ENCODE measurements at places on chromosomes 16 and 17.

DNA sequence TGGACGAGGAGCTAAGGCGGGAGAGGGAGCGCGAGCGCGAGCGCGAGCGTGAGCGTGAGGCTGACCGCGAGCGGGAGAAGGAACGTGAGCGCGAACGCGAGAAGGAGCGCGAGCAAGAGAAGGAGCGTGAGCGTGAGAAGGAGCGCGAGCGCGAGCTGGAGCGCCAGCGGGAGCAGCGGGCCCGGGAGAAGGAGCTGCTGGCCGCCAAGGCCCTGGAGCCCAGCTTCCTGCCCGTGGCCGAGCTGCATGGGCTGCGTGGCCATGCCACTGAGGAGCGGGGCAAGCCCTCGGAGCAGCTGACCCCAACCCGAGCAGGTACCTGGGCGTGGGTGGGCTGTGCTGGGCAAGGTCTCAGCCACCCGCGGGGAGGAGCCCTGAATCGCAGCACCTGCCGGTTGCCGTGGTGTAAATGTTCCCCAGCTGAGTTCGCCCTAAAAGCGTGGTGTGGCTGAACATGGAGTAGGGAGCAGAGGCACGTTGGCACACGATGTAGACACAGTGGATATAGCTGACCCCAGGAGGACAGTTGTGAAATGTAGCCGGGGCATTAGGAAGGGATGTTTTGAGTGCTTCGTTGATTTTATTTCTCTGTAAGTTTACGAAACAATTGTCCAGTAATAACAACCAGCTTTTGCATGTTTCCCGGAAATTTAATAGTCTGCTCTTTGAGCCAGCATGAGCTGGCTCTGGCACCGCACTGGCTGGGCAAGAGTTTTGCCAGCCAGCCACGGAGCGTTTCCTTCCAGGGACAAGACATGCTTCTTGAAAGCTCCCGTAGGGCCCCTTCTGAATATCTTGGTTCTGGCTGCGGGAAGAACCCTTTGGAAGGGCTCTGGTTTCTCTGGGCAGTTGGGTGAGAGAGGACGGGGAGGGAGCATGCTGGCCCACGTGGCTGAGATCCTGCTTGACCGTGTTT lies 32.1 kb downstream of the GINS2 start:
- DNase-seq, result no peak

GRCh38 chr16:71242601-71243000 lies 12.1 kb upstream of the HYDIN start:
- no peak for DNase-seq

DNA sequence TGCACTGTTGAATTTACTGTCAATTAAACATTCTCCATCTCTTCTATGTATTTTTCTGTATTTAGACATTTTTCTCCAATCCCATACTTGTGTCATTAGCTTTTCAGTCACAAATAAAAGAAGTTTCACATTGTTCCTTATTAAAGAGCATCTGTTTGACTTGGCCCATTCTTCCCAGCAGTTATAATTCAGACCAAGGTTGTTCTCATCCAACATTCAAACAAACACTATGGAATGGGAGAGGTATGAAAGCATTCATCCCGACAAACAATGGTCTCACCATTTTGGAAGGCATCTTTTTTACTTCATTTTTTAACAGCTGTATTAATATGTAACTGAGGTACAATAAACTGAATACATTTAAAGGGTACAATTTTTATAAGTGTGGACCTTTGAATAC lies 208.8 kb upstream of the MAF start:
- no peak for DNase-seq

DNA sequence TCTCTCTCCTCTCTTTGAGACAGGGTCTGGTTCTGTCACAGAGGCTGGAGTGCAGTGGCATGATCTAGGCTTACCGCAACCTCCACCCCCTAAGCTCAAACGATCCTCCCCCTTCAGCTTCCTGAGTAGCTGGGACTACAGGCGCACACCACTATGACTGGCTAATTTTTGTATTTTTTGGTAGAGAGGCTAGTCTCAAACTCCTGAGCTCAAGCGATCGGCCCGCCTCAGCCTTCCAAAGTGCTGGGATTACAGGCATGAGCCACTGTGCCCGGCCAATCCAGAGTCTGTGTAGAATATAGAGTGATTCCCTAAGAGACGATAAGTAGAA lies 65.8 kb upstream of the RPH3AL start:
- DNase-seq, result no peak

DNA sequence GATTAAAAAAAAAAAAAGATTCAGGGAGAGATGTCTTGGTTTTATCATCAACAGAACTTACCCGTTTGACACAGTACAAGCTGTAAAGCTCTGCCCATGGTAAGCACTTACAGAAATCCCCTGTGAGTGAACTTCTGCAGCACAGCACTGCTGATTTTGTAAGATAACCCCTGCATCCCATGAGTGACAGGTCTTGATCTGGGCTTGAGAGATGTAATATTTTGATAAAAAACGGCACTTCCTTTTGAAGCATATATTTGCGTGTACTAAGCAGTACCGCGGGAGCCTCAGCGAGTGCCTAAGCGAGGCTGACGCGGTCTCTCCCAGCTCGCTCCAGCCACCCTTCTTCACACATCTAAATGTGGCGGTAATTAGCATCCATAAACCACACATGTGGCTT lies 50.5 kb downstream of the IKZF3 start:
- DNase-seq, result no peak

- DNase-seq, result no peak
These were observed 98.7 kb upstream of the CCL2 start for GRCh38 chr17:34156401-34156740.

DNA sequence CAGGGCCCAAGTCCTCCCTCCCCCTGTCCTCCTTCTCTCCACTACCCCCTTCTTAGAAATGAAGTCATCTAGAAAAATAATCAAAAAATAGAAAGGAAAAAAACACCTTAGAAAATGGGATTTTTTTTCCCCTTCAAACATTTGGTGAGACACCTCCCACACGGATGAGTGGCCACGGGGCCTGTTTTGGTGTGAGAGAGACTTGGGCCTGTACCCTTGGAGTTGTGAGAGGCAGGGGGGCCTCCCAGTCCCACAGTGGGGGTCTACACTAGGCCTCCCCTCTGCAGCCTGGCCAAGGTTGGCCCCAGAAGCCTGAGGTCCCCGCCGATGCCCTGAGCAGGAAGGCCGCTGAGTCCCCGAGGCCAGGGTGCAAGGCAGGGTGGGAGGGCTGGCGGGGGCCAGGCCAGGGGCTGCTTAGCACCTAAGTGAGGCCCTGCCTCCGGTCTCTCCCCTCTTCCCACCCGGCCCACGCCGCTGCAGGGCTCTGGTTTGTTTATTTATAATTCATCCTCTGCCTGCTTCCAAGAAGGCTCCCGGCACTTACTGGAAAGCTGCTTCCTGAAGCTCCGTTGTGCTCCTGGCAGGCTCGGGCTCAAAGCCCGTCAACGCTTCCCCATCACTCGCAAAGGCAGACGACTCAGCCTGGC lies 26.4 kb downstream of the NPTX1 start:
- DNase-seq, result no peak

DNA sequence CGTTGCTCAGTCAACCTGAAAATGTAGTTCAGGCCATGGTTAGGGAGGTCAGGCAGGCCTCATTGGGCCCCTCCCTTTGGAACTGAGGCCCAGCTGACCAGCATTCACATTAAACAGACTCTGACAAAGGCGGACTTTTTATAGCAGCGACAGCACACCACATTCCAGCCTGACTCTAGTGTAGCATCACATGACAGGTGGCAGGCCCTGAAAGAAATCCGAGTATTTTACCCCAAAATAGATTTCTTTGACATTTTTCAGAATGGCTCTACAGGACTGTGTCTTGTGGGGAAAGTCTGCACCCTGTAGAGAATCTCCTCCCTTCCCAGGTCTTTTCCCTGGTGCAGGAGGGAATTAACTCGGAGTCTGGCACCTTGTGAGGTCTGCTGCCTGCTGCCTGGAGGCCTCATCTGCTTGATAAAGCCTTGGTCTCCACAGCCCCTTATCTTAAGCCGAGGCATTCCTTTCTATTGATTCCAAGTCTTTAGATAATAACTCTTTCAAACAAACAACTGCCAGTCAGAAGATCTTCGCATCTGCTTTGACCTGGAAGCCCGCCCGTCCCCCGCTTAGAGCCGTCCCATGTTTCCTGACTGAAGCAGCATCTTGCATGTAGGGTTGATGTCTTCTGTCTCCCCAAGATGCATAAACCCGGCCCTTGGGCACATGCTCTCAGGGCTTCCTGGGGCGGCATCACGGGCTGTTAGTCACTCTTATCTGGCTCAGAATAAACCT lies 44.0 kb upstream of the CAPN15 start:
- DNase-seq, result no peak

DNA sequence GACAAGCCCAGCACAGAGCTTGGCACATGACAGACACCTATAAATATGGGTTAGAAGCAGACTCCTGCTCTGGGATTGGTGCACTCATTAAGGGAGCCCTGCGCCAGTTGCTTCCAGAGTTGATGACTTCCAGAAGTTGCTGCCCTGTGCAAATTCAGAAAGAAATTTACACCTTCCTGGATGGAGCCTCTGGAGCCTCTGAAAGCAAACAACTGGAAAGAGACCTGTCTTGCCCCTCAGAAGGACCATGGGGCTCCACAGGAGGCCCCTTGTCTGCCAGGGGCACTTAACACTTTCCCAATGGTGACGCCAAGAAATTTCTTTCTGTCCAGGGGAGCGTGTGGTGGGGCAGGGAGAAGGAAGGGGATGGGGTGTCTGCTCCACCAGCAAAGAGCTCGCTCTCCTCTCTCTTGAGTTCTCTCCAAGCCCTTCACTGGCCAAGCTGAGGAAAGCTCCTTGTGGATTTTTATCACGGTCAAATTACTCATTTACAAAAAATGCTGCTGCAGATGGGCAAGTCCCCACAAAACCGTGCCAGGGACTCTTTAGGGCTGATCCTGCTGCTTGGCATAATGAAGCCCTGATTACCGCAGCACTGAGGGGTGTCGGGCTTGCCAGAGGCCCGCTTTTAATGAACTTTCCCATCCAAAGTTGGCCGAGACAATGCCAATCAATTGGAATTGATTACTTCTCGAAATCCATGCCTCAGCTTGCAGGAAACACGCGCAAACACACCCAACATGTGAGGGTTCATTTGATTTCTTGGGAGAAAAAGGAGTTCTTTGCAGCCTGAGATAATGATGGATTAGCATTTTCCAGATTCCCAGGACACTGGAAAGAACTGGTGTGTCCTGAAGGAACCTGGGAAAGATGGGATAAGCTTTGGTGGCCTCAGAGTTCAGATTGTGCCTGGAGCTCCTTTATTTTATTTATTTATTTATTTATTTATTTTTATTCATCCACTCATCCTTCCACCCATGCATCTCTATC lies 583.6 kb upstream of the CDH5 start:
- DNase-seq, result no peak

GRCh38 chr16:24511792-24512191 lies 27.6 kb upstream of the RBBP6 start:
- DNase-seq, result no peak

DNA sequence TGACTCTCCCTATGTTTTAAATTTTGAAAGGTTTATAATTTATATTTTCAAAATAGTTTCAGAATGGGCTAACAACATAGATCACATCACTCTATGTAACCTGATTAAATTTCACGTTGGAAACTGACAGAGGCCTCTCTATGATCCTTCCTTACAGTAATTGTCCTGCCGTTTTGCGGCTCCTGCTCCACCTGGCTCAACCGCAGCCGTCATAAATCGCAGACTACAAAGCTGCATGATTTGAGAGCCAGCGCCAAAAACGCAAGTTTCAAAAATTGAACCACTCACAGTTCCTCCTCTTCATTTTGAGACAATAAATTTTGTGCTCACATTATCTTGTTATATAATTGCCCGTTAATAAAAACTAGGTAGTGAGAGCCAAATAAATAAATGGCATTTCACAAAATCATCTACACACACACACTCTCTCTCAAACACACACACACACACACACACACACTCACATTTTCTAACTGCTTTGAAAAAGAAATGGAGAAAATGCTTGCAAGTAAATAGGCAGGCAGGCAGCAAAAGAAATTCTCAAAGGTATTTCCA lies 263.1 kb upstream of the PSMD7 start:
- DNase-seq, result no peak

DNA sequence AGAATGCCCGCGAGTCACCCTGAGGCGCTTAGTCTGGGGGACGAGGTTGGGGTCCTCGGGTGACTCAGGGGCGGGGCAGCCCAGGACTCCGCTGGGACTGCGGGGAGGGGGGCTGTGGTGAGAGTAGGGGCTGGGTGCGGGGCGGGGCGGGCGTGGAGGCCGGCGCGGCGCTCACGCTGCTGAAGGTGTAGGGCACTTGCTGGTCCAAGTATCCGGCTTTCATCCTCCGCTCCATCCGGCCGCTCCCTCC lies 832 bp downstream of the ETV4 start:
- DNase-seq, result peak; percentile 91

- no peak for DNase-seq
These were observed 80.3 kb downstream of the ARHGAP23 start for GRCh38 chr17:38508570-38508950.

GRCh38 chr17:81719410-81720266 lies 7.6 kb downstream of the SLC25A10 start:
- DNase-seq, result no peak

DNA sequence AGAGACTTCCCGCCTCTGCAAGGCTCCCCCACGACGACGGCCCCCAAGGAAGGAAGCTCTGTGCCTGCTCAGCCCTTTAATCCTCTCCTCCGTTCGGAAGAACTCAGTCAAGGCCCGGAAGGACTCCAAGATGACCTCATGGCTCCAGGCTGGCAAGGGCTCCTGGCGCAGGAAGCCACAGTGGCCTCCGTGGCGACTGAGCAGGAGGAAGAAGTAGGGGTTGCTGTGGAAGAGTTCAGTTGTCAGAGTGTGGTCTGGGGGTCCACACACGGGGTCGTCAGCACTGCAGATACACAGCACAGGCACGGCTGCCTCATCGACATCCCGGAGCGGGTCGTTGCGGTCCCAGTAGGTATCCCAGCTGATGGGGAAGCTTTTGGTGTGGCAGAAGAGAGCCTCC lies 4.2 kb downstream of the ABHD15 start:
- peak; percentile 78 for DNase-seq

DNA sequence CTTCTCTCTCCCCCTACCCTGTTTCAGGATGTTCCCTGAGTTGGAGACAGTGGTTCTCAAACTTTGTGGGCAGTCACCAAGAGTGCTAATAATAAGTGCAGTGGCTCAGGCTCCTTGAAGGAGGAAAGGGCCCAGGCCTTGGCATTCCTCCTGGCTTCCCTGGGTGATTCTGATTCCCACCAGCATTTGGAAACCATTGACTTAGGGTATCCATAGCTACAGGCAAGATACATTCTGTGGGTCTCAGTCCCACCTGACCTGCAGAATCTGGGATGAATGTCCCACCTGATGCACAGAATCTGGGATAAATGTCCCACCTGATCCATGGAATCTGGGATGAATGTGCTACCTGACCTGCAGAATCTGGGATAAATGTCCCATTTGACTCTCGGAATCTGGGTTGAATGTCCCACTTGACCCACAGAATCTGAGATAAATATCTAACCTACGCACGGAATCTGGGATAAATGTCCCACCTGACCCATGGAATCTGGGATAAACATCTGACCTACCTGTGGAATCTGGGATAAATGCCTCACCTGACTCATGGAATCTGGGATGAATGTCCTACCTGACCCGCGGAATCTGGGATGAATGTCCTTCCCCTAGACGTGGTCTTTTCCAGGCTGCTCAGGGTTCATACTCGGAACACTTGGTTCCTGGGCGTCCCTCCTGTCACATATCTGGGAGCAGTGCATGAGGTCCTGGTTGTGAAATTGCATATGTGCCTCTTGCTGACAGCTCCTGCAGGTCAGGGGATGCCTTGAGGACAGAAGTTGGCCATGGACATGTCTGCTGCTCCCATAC lies 136.7 kb upstream of the HS3ST2 start:
- no peak for DNase-seq

Data from lower leg skin (tissue), 4 donors.